Kasumi-1 (cell line): ENCODE measurements at places on chromosomes 5 and 9.

DNA sequence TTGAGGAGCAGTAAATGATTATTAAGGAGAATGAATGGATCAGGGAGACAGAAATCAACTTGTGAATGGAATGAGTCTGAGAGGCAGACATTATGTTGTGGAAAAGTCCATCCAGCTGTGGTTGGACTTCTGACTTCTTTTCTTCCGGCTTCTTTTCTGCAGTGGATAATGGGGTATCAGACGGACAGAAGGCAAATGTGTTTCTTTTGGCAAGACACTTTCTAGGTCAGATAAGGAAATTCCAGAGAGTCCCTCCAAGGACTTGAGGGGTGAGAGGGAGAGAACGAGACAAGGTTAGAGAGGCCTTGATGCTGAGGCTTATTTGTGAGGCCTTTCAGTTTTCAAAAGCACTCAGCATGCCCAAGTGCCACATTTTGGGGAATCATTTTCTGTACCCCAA, 17.1 kb upstream of the GRHPR start:
- no peak for DNase-seq

DNA sequence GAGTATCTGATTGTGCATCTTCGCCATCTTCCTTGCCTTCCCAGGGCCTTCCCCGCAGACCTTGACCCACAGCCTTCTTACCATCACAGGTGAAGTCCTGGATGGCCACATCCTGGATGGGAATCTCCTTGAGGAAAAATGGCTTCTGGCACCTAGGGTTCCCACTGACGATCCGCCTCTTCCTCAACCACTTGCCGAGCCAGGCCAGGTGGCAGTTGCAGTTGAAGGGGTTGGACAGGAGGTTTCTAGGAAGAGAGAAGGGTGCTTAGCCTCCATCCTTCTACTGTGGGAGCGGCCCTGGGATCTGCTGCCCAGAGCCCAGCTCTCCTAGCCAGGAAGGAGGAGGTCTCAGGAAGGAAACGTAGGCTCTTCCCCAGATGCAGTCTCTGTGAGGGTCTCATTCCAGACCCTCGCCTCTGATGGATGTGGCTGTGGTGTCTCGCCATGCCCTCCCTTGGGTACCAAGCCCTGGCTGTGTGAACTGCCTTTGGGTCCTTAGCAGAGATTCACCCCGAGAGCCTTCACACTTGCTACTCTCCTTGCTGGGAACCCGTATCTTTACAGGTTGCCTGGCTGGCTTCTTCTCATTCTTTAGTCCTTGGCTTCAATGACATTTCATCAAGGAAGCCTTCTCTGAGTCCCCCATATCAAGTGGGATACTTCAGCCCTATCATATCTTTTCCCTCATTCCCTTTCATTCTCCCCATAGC, 170.4 kb upstream of the PANK3 start:
- DNase-seq, result no peak

- DNase-seq, result no peak
Measured at GRCh38 chr9:8382266-8382665, 582.7 kb upstream of the DMAC1 start.

DNA sequence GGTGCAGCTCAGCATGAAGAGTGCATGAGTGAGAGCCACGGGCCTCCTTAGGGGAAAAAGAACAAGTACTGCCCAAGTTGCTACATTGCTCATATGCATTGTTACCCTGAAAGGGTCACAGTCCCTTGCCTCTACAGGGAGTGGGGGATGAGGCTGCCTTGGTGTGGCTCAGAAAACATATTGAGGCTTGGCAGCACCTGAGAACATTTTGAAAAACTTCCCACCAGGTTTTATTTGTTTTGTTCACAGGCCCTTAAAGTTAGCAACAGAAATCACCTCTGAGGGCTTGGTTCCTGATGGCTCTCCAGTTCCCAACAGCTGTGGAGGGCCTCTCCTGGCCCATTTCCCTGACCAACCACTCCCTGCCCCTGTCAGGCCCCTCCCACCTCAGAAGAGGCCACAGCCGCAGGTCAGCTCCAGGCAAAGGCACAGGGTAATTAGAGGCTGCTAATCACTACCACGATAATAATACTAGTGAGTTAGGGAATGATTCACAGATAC, 90.7 kb upstream of the ADRA1B start:
- no peak for DNase-seq

DNA sequence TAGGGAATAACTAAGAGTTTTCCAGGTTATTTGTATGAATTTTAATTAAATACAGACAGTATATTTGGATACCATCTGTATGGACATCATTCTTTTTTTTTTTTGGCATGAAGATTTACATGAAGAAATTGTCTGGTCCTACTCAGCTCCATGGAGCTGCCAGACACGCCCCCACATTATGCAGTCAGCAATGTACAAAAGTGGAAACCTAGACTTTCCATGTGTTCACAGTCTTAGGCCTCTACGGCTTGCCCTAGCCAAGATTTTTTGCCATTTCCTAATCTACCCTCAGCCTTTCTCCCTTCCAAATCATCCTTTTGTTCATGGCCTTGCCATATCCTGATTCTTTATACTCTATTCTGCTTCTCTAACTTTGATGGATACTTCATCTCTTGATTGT, 207.1 kb downstream of the SGCD start:
- no peak for DNase-seq

- DNase-seq, result no peak
Measured at GRCh38 chr9:14741369-14741768, 18.8 kb upstream of the CER1 start.

- no peak for DNase-seq
Measured at GRCh38 chr9:103474156-103474555, 479.0 kb downstream of the CYLC2 start.

- peak; percentile 96 for DNase-seq
Measured at GRCh38 chr5:170268884-170269283, 28.7 kb downstream of the LCP2 start.

DNA sequence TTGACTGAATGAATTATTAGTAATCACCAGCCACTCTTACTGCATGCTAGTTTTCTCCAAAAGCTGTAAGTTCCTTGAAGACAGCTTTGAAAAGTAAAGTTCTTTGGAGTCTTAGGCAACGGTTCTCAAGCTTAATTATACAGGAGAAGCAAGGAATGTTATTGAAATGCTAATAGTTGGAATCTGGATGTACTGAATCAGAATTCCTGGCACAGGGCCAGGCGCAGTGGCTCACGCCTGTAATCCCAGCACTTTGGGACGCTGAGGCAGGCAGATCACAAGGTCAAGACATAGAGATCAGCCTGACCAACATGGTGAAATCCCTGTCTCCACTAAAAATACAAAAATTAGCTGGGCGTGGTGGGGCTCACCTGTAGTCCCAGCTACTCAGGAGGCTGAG, 33.4 kb downstream of the GRIA1 start:
- no peak for DNase-seq

- DNase-seq, result no peak
Measured at GRCh38 chr9:125904155-125904851, 157.1 kb downstream of the PBX3 start.

GRCh38 chr9:7973123-7973522, 173.5 kb upstream of the DMAC1 start:
- DNase-seq, result no peak

DNA sequence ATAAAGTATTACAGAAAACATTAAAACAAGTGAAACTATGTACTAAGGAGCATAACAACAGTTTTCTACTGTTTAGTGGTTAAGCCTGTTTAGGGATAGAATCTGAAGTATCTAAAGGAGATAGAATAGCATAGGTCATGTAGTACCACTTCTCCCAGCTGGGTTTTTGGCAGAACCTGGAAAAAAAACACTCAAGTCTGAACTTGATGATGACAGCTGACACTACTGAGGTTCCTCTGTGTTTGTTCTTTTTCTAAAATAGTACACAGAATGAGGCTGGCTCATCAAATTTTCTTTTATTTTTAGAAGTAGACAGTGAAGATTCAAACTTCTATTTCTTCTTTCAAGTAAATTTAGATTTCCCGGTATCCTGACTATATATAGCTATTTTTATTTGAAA, 203.8 kb upstream of the ACO1 start:
- no peak for DNase-seq

DNA sequence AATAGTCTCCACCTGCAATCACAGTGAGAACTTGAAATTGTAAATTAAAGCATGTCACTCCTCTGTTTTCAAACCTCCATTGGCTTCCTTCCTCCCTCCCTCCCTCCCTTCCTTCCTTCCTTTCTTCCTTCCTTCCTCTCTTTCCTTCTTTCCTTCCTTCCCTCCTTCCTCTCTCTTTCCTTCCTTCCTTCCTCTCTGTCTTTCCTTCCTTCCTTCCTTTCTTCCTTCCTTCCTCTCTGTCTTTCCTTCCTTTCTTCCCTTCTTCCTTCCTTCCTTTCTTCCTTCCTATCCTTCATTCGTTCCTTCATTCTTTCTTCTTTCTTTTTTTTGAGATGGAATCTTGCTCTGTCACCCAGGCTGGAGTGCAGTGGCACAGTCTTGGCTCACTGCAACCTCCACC, 595.0 kb upstream of the ZNF608 start:
- DNase-seq, result no peak
